ENCODE measurements at places on chromosomes 7 and 10.

GRCh38 chr10:80504158-80504811, 33.4 kb upstream of the SH2D4B start:
- no peak for DNase-seq

DNA sequence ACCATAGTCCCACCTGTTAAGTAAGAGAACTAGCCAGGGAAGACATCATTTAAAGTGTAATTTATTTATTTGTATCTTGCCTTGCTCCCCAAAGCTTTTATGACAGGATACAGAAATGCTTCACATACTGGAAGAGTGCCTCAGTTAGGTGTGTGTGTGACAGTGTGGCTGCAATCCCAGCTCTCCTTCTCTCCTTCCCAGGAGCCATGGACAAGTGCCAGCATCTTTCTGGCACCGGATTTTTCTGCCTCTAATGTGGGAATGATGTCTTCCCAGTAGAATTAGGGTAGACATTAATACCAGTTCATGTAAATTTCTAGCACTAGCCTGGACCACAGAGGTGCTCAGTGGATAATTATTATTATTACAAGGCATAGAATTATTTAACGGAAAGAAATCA, 30.3 kb upstream of the ATXN7L1 start:
- DNase-seq, result no peak

DNA sequence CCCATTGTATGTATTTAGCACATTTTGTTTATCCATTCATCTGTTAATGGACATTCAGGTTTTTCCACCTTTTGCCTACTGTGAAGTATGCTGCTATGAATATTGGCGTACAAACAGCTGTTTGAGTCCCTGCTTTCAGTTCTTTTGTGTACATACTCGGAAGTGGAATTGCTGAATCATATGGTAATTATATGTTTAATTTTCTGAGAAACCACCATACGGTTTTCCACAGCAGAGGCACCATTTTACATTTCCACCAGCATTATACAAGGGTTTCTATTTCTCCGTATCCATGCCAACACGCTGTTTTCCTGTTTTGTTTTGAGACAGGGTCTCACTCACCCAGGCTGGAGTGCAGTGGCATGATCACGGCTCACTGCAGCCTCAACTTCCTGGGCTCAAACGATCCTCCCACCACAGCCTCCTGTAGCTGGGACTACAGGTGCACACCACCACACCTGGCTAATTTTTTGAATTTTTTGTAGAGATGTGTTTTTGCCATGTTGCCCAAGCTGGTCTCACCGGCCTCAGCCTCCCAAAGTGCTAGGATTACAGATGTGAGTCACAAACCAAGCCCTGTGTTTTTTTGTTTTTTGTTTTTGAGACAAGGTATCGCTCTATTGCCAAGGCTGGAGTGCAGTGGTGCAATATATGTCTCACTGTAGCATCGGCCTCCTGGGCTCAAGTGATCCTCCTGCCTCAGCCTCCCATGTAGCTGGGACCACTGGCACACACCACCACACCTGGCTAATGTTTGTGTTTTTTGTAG, 22.1 kb upstream of the FBXW4 start:
- DNase-seq, result no peak

GRCh38 chr10:44193166-44193565, 191.7 kb downstream of the CXCL12 start:
- no peak for DNase-seq

- no peak for DNase-seq
Measured at GRCh38 chr10:12586741-12587140, 237.4 kb downstream of the CAMK1D start.

DNA sequence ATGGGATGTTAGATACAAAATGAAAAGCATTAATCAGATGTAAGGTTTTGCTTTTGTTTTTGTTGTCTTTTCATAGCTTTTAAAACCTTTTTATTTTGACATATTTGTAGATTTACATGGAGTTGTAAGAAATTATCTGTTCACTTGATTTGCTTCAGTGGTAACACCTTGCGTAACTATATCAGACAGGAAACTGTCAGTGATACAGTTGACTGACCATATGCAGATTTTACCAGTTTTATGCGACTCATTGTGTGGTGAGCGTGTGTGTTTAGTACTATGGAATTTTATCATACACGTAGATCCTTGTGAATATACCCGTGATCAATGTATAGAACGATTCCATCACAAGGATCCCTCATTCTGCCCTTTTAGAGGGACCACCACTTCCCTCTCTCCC, 701.4 kb downstream of the SUGCT start:
- no peak for DNase-seq

DNA sequence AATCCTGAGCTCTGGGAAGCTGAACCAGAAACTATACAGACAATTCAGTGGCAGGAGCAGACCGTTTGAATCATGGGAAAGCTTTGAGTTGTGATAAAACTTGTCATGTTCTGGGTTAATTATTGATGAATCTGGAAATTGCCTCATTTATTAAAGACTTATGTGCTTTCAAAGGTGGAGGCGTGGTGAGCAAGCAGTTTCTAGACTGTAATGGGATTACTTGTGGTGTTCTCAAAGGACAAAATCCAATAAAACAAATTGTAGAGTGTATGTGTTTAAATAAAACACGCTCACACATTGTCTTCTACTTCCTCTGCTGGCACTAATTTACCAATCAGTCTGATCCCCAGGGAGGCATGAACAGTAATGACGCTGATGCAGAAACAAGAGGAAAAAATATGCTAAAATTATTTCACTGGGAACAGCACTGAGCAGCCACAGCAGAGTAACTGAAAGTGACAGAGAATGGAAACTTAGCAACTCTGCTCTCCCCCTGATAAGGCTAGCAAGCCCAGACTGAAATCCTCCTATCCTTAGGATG, 25.1 kb downstream of the PARD3 start:
- DNase-seq, result no peak

DNA sequence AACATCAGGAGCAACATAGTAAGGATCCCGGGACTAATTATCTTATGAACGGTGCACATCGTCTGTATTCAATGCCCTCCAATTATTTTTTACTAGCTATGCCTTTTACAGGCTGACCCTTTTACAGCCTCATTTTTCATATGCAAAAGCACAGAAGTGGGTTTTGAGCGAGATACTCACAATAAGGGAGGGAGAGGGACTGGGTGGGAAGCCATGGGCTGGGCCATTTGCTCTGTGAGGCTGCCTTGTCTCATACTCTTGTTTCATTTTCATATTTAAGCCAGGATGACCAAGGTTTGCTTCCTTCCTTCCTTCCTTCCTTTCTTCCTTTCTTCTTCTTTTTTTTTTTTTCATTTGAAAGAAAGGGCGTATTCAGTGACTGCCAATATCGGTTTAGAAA, 259.3 kb downstream of the TRIL start:
- no peak for DNase-seq

DNA sequence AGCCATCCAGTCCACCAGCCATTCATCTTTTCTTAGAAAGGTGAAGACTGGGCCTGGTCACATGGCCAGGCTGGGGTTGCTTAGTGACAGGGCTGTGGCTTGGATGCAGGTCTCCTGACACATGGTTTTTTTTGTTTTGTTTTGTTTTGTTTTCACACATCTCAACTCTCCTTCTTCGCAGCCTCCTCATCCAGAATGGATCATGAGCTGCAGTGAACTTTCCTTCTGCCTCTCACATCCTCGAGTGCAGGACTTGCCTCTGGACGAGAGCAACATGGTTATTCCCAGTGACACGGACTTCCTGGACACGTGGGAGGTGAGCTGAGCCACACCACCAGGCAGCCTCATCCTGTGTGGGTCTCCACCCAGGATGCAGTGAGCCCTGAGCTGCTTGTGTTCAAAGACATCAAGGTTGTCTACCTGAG, 9.5 kb downstream of the AKR1E2 start:
- peak; percentile 52 for DNase-seq

- DNase-seq, result no peak
Measured at GRCh38 chr10:3159152-3159551, 13.4 kb downstream of the PITRM1 start.

DNA sequence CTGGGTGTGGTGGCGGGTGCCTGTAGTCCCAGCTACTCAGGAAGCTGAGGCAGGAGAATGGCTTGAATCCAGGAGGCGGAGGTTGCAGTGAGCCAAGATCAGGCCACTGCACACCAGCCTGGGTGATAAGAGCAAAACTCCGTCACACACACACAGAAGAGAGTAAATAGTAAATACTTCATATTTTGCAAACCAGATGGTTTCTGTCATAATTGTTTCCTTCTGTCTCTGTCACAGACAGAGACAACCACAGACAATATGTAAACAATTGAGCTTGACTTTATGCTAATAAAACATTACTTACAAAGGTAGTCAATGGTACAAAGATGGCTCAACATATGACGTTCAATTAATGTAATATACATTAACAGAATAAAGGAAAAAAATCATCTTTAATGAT, 83.7 kb downstream of the JMJD1C start:
- no peak for DNase-seq

DNA sequence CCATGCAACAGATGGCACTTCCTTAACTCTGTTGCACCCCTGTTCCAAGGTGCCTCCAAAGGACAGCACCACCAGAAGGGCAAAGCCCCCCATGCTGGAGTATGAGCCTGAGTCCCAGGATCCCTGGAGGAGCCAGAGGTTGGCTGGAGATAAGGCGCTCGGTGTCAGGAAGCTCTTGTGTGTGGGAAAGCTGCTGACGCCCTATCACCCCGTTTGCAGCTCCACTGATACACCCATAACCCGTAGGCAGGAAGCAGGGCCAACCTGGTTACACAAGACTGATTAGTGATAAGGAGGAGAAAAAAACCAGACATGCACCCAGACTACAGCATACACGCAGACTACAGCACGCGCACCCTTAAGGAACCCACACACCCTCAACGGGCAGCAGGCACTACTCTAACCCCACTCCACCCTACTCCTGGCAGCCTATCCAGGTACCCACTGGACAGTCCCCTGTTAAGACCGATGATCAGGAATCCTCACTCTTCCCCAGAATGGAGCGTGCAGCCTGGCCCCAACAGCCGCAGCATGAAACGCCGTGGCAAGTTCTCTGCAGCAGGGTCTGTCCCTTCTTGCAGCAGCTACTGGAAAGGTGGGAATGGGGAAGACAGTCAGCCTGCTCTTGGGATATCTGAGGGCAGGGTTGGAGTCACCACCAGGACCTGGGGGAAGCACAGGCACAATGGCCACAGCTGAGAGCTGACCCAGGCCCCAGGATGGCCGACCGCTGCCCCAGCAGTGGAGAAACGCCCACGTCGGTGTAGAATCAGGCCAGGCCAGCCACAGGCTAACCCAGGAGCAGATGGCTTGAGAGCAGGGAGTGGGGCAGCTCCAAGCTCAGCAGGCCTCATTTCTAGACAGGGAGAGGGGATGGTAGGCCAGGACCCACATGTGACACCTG, 38.3 kb upstream of the TUBB8 start:
- no peak for DNase-seq

- no peak for DNase-seq
Measured at GRCh38 chr7:104206841-104207240, 972 bp downstream of the ORC5 start.

- no peak for DNase-seq
Measured at GRCh38 chr7:82317257-82317721, 126.3 kb downstream of the CACNA2D1 start.

- DNase-seq, result no peak
Measured at GRCh38 chr7:95859429-95859828, 87.1 kb downstream of the DYNC1I1 start.

DNA sequence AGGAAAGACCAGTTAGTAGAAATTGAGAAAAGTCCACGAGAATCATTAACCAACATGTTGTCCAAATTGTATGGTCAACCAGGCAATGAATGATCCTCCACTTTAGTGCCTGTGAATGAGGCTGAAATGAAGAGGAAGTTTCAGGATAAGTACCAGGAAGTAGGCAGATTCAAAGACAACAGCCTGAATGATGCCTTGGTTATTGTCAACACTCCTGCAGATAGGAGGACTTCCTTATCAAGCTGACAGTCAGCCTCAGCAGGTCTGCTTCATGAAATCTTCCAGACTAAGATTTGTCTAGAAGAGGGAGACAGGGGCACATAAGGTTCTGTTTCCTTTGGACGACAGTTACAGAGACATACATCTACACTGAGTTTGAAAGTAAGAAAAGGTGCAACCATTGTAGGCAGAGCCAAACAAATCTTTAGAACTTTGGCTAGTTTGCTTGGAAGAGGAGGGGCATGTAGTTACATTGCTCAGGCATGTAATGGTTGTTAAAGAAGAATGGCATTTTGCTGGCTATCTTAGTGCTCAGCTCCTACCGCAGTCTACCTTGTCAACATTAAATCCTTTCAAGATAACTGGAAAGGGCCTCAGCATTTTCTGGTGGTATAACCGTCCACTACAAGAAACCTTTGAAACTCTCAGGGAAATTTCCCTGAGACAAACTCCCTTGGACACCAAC, 81.4 kb downstream of the ABI1 start:
- no peak for DNase-seq

DNA sequence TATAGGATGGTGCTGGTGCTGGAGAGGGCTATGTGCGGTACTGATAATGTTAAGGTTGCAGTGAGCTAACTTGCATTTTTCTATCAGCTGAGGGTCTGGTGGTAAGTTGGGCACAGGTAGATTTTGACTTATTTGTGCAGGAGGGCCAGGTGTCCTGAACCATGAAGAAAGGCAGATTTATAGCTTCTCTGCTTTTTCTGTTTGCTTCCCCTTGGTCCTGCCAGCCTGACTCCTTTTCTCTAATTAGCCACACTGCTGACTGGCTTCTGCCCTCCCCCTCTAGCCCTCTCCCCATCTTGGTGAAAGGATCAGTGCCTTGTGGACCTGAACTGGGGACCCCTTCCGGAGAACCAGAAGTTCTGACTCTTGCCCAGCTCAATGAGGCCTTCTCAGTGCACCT, 40.8 kb upstream of the STEAP4 start:
- no peak for DNase-seq

GRCh38 chr7:128859232-128860157, 3.2 kb upstream of the ATP6V1F start:
- DNase-seq, result no peak

GRCh38 chr7:125253452-125254190, 324.0 kb upstream of the POT1 start:
- DNase-seq, result no peak

DNA sequence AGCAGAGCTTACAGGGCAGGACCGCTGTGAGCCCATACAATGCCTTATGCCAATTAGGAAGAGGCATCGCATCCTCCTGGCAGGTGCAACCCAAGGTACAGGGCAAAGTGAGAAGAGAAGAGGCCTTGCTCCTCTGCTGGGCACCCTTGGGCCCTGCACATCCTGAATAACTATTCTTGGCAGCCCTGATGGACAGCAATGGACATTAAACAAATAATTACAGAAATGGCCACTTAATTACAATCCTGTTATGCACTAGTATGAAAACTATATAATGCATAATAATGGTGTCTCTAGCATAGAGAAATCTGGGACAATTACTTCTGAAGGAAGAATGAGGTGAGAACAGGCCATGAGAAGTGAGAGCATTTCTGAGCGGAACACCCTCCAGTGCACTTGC, 83.5 kb downstream of the PLPP4 start:
- no peak for DNase-seq

Measured in CD4-positive, alpha-beta T cell treated with Interleukin-6 for 4 hours (primary cell).